ENCODE measurements at places on chromosomes 16 and 17. TPM values are rescaled to one million over a fixed set of nuclear protein-coding genes. Genes with fewer than 3 reads are reported as not detected.

The PRR11 gene
- 27.4 TPM for polyA plus RNA-seq

The ATP1B2 gene
- polyA plus RNA-seq: 29.1 TPM

The TELO2 gene
- polyA plus RNA-seq: 27.7 TPM

The TBC1D3G gene
- not detected for polyA plus RNA-seq

The OTOA gene
- polyA plus RNA-seq: 0.14 TPM

The SLFN11 gene
- 17.1 TPM for polyA plus RNA-seq

The RFWD3 gene
- 23.1 TPM for polyA plus RNA-seq

The TCAP gene
- 1.9 TPM for polyA plus RNA-seq

The MIEN1 gene
- 27.5 TPM for polyA plus RNA-seq

The BFAR gene
- 55.5 TPM for polyA plus RNA-seq

The KRTAP4-8 gene
- polyA plus RNA-seq: not detected

The CCT6B gene
- polyA plus RNA-seq: 3.4 TPM

The KCNG4 gene
- 0.03 TPM for polyA plus RNA-seq

The MYH1 gene
- polyA plus RNA-seq: not detected

The FBXO39 gene
- polyA plus RNA-seq: 0.47 TPM

The TBX2 gene
- 155 TPM for polyA plus RNA-seq

The OR4D1 gene
- not detected for polyA plus RNA-seq

The CLCN7 gene
- polyA plus RNA-seq: 29.4 TPM

The LLGL2 gene
- 38.0 TPM for polyA plus RNA-seq

The BIRC5 gene
- polyA plus RNA-seq: 43.4 TPM

The DNAAF8 gene
- polyA plus RNA-seq: 2.9 TPM

The MMP25 gene
- polyA plus RNA-seq: 3.5 TPM

The HBA2 gene
- polyA plus RNA-seq: 2,927 TPM

The PAFAH1B1 gene
- polyA plus RNA-seq: 159 TPM

The SLC2A4 gene
- 1.4 TPM for polyA plus RNA-seq

The CACNA1G gene
- 38.2 TPM for polyA plus RNA-seq

The CCL16 gene
- 0.94 TPM for polyA plus RNA-seq

The RNF222 gene
- 0.14 TPM for polyA plus RNA-seq

The MT1M gene
- polyA plus RNA-seq: 0.44 TPM

The SLFN14 gene
- 0.76 TPM for polyA plus RNA-seq

The SHISA9 gene
- 0.11 TPM for polyA plus RNA-seq

The JPT2 gene
- polyA plus RNA-seq: 79.5 TPM

The SLC5A10 gene
- 0.85 TPM for polyA plus RNA-seq

The CHRNE gene
- 0.81 TPM for polyA plus RNA-seq

The HLF gene
- 4.7 TPM for polyA plus RNA-seq

The SLC46A1 gene
- polyA plus RNA-seq: 7.9 TPM

The CRYM gene
- polyA plus RNA-seq: 1.3 TPM

The OTOP3 gene
- polyA plus RNA-seq: not detected

The CES1 gene
- 125 TPM for polyA plus RNA-seq

The TP53TG3F gene
- polyA plus RNA-seq: not detected

The SLC47A1 gene
- polyA plus RNA-seq: 1.6 TPM

The RPGRIP1L gene
- 14.1 TPM for polyA plus RNA-seq

The CCDC154 gene
- 10.4 TPM for polyA plus RNA-seq

The LRRC75A gene
- polyA plus RNA-seq: 6.3 TPM

The SP6 gene
- polyA plus RNA-seq: 6.7 TPM

The GDPD1 gene
- 11.4 TPM for polyA plus RNA-seq

The CDR2L gene
- polyA plus RNA-seq: 14.9 TPM

The PRKCB gene
- polyA plus RNA-seq: 57.6 TPM
